ENCODE measurements at places on chromosomes 12 and 14. TPM values are rescaled to one million over a fixed set of nuclear protein-coding genes. Genes with fewer than 3 reads are reported as not detected.

- no peak for DNase-seq
Observed at GRCh38 chr12:12902036-12902435, 10.7 kb downstream of the GPRC5A start.

GRCh38 chr14:79404874-79405511, 806.3 kb downstream of the DIO2 start:
- no peak for DNase-seq

DNA sequence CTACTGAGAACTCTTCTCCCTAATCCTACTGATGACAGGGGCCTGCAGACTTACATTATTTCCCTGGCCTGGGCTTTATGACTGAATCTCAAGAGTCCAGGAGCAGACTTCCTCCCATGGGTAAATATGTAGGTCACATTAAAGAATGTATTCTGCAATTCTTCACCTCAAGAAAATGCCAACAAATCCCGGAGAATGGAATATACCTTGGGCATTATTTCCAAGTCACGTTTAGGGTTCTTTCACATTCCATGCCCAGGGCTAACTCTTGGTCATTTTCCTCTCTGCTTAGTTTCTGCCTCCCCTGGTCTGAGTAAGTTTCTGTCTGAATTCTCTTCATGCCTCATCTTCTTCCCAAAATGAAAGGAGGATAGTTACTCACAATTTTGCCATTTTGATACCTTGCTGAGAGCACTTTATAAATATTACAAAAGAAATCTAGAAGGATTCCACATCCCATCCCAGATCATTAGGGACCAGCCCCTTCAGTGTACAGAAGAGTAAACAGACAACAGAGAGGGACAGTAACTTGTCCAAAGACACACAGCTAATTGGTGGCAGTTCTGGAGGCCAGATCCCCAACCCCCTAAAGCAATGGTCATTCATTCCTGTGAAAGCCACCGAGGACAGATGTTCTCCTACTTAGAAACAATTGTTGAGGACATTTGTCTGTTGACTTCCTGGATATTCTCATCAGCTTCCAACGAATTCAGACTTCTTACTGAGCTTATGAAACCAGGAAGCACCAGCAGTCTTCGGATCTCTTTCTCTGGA, 605 bp downstream of the PAH start:
- DNase-seq, result no peak

KRT3 gene
- not detected for total RNA-seq

- no peak for DNase-seq
Observed at GRCh38 chr14:92317511-92317910, 5.5 kb upstream of the SLC24A4 start.

- DNase-seq, result no peak
Observed at GRCh38 chr14:36505181-36505815, 14.7 kb downstream of the NKX2-1 start.

DNA sequence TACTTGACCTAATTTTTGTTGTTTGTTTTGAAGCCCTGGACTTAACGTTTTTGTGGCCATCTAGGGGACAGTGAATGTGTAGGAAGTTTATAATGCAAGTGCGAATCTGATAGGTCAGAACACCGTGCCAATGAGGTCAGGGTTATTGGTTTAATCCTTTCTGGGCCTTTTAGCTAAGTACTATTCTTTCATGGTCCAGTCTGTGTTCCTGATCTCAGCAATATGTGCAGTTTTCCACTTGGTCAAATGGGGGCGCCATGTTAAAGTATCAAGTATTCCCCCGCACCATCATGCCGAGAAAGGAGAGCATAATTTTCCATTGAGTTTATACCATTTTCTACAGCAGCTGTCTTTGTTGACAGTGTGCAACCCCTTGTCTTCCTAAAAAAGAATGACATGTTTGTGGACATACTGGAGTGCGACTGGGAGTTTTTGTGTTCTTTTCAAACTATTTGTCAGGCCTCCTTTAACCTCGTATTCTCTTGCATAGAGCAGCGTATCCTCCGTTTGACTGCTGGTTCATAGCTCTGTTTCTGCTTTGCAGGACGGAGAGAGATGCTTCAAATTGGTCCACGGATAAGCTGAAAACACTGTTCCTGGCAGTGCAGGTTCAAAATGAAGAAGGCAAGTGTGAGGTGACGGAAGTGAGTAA, 1.3 kb downstream of the AHSA1 start:
- DNase-seq, result no peak

GRCh38 chr12:104411826-104412641, 44.7 kb upstream of the CHST11 start:
- no peak for DNase-seq

- DNase-seq, result no peak
Observed at GRCh38 chr14:102295270-102295669, 9.7 kb downstream of the MOK start.

- no peak for DNase-seq
Observed at GRCh38 chr12:47141459-47141858, 61.7 kb upstream of the AMIGO2 start.

- no peak for DNase-seq
Observed at GRCh38 chr14:99734406-99735051, 50.4 kb downstream of the CYP46A1 start.

DNA sequence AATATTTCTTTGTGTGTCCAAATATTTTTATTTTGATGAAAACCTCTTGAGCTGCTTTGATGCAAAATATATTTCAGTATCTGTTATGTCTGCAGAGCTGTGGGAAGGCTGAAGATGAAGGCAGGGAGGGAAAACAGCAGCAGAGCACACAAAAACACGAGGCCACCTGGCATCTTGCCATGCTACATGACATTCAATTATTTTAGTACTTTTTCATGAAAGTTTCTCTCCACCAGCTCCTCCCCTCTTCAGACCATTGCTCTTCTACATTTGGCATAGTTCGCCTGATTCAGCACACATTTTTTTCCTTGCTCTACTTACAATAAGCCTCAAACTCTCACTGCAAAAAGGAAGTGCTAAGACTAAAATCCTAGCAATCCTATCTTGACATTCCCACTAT, 4.6 kb upstream of the ALX1 start:
- no peak for DNase-seq

DNA sequence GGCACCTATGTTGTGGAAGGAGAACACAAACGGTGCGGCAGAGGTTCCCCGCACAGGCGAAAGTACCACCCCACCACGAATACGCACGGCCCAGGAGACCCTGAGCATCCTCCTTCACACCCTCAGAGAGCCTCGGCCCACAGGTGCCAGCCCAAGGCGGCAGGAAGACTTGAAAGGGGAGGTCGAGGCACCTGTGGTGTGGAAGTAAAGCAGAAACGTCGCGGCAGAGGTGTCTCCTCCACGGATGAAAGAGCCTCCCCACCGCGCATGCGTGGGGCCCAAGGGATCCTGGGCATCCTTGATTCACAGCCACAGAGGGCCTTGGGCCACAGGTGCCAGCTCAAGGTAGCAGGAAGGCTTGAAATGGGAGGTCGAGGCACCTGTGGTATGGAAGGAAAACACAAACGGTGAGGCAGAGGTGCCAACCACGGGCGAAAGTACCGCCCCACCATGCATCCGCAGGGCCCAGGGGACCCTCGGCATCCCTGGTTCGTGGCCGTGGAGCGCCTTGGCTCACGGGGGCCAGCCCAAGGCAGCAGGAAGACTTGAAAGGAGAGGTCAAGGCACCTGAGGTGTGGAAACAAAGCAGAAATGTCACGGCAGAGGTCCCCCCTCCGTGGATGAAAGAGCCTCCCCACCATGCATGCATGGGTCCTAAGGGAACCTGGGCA, 380.1 kb downstream of the ALG10 start:
- no peak for DNase-seq

GRCh38 chr12:128745772-128746689, 77.7 kb downstream of the SLC15A4 start:
- DNase-seq, result no peak

DNA sequence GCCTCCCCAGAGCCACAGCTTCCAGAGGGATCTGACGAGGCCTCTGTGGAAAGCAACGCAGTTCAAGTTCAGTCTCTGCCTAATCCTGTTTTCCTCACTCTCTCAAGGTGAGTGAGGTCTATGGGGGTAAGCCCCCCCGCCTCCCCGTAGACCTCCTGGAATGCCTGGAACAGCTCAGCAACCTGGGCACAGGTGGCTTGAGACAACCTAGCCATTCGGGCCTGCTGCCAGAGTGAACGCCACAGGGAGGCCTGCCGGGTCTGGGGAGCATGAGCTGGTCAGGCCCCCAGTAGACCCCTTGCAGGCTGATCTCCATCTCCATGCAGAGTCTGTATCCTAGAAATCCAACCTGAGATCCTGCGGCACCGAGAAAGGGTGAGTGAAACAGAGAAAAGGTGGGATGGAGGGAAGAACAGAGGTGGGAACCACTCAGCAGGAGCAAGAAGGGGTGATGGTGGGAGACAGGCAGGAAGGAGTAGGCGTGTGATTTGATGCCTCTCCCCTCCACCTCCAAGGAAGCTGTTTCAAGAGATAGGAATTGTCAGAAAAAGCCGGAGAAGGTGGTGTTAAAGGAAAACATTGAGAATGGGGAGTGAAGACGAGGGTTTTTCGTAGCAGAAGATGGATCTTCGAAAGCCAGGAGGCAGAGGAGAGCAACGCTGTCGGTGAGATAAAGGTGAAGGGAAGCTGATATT, 123.1 kb upstream of the PRMT8 start:
- DNase-seq, result no peak

GRCh38 chr14:60722357-60723115, 1.6 kb downstream of the SIX4 start:
- no peak for DNase-seq

DNA sequence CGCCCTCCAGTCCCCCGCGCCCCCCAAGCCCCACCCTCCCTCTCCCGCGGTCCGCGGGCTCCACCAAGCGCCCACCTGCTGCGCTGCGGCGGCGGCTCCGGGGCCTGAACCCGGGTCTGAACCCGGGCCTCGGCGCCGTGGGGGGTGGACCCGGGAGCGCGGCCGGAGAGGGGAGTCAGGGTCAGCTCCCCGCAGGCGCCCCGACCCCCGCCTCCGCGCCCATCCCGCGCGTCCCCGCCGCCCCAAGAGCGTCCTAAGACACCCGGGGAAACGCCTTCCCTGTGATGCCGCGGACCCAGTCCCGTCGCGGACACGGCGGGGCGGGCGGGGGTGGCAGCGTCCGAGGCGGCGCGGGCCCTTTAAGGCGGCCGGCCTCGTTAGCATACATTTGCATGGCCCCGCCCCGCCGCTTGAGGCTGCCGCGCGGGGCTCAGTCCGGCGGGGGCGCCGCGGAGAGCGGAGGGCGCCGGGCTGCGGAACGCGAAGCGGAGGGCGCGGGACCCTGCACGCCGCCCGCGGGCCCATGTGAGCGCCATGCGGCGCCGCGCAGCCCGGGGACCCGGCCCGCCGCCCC, at the start of gene MMP17:
Gene MMP17 (plus strand): TSS at position 433 of the 574 bp plus-strand sequence. CDS start 102 bp downstream, at position 535.
- no peak for DNase-seq

Measured in Panc1 (cell line).